GOT3 (cell line): ENCODE measurements at places on chromosomes 6 and 20.
A peak's percentile ranks its signal among the peaks of the same experiment; 100 is the strongest.

- DNase-seq = peak; percentile 9
Observed at GRCh38 chr6:79947191-79948186, at the start of gene ELOVL4. Gene ELOVL4, minus strand, starts transcription at chr6:79947553. Its CDS starts 274 bp downstream, at chr6:79947279.

- no peak for DNase-seq
Observed at GRCh38 chr6:124482071-124482491, 480.2 kb upstream of the RNF217 start.

GRCh38 chr6:168004945-168005344, 7.5 kb downstream of the KIF25 start:
- no peak for DNase-seq

DNA sequence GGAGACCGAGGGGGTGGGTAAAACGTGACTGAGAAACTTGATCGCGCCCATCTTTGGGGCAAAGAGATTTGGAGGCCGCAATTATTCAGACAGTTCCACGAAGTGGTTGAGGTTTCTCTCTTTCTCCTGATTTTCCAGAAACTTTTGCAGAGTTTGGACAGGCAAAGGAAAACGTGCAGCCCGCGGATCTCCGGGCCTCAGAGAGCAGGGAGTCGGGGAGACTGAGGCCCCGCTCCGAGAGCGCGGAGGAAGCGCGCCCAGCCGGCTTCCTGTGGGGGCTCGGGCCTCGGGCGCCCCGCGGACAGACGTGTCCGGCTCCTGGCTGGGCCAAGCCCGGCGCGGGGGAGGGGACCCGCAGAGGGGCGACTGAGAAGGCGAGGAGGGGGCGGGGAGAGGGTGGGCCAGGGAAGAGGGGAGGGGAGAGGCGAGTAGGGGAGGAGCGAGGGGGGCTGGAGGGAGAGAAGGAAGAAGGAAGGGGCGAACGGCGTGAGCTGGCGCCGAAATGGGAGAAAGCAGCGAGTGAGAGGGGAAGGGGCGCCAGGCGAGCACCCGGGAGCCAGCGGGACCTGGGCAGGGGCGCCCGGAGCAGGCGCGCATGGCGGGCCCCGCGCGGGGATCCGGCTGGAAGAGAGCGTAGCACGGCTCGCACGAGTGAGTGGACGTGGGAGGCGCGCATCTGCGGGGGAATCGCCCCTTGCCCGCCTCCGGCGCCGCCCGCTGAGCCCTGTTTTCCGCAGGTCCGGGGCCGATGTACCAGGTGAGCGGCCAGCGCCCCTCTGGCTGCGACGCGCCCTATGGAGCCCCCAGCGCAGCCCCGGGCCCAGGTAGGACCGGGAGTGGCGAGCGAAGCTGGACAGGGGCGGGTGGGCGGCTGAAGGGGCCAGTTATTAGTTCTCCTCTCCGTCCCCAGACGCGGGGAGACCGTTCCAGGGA, at the start of gene MDFI:
TSS of gene MDFI (plus strand) at position 467 of the 933 bp plus-strand sequence. CDS start at position 749, 282 bp downstream.
- DNase-seq = no peak

DNA sequence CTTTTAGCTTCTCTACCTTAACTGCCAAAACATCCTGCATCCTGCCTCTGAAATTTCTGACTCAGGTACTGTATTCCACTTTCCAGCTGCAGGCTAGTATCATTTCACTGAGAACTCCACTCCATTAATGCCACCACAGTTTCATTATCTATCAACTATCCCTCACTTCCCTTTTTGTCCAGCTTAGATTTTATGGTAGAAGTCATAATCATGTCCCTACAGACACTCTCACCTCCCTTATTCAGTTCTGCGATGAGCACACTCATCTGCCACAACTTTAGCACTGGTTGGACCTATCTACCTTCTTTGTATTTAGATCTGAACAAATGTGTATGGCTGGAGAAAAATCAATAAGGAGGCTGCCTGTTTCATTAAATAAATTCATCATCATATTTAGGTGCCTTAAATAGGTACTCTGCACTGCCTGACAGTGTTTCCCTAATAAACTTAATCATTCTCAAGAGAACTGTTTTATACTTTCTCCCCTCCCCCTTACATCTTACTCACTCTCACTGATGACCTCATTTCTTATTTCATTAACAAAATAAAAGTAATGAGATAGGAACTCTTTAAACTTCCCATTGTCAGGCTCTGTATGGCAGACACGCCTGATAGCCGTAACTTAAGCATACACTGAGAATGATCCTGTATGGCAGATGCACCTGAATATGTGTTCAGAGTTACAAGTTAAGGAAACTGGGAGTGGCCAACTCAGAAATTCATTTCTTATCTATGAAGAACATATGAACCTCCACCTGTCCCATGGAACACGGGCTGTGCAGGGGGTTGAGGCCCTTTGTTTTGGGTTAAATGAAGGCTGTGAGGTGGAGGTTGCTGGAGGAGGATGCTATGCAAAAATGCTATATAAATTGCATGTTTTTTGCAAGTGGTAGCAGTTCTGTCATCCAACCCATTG, 95.3 kb upstream of the MAN1A1 start:
- DNase-seq = no peak

GRCh38 chr6:139472351-139473015, 98.0 kb upstream of the CITED2 start:
- DNase-seq = no peak

DNA sequence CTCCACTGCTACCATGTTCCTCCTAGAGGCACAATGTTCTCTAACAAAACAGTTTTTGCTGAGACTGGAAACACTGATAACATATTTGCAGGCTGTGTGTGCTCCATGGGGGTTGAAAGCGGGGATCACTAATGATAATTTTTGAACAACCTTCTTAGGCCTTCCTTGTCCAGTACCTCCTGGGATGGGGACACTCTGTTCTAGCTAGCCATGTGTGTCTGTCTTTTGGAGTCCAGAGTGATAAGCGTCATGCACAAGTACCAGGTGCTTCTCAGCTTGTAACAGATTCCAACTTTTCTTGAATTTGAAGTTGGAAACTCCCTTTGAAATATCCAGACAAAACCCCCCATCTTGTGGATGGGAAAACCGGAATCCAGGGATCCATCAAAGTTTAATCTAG, 15.2 kb downstream of the PI3 start:
- no peak for DNase-seq

DNA sequence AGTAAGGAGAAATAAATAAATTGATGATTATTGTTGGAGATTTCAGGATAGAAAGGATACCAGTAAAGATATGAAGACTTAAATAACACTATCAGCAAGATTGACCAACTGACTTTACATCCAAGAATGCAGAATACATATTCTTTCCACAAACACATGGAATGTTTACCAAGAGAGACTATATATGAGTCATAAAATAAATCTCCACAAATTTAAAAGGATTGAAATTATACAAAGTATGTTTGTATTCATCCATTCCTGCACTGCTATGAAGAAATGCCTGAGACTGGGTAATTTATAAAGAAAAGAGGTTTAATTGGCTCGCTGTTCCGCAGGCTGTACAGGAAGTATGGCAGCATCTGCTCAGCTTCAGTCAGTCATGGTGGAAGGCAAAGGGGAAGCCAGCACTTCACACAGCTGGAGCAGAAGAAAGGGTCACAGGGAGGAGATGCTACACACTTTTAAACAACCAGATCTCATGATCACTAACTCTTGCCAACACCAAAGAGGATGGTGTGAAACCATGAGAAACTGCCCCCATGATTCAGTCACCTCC, 56.7 kb upstream of the TNFRSF21 start:
- no peak for DNase-seq

GRCh38 chr6:89522778-89523177, 89.8 kb downstream of the ANKRD6 start:
- DNase-seq = no peak

- no peak for DNase-seq
Observed at GRCh38 chr6:154112181-154112809, 73.3 kb downstream of the OPRM1 start.

- DNase-seq = no peak
Observed at GRCh38 chr6:136038531-136038930, 187.0 kb downstream of the PDE7B start.

GRCh38 chr6:91132461-91132860, 545.6 kb upstream of the MAP3K7 start:
- no peak for DNase-seq

DNA sequence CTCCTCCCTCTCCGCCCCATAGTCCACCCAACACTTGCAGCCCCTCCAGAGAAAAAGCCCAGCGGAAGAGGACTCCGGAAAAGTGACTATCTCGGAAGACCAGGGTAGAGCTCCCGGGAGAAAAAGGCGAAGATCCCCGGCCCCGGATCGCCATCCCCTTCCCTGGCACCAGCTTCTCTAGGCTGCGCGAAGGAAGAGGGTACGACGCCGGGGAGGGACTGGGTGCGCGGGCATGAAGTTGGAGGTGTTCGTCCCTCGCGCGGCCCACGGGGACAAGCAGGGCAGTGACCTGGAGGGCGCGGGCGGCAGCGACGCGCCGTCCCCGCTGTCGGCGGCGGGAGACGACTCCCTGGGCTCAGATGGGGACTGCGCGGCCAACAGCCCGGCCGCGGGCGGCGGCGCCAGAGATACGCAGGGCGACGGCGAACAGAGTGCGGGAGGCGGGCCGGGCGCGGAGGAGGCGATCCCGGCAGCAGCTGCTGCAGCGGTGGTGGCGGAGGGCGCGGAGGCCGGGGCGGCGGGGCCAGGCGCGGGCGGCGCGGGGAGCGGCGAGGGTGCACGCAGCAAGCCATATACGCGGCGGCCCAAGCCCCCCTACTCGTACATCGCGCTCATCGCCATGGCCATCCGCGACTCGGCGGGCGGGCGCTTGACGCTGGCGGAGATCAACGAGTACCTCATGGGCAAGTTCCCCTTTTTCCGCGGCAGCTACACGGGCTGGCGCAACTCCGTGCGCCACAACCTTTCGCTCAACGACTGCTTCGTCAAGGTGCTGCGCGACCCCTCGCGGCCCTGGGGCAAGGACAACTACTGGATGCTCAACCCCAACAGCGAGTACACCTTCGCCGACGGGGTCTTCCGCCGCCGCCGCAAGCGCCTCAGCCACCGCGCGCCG, 822 bp downstream of the FOXQ1 start:
- DNase-seq = no peak

DNA sequence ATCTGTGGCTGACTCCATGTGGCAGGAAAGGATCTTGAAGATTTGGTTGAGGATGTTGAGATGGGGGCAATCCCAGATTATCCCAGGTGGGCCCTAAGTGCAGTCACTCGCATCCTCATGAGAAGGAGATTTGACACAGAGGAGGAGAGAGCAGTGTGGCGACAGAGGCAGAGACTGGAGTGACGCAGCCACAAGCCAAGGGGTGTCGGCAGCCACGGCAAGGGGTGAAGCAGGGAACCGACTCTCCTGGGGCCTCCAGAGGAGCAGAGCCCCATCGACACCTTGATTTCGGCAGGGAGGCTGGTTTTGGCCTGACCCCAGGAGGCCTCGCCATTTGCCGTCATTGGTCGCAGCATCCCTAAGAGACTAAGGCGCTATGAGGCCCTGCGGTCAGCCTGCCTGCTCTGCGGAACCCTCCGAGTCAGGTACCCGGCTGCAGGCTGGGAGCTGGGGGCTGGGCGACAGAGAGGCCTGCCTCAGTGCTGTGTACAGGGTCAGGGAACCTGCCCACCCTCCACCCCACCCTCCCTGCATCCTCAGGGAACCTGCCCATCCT, 12.5 kb downstream of the EEF1A2 start:
- no peak for DNase-seq

- no peak for DNase-seq
Observed at GRCh38 chr6:15061180-15061641, 184.7 kb upstream of the JARID2 start.

- no peak for DNase-seq
Observed at GRCh38 chr20:1087311-1087905, 31.0 kb upstream of the PSMF1 start.

- no peak for DNase-seq
Observed at GRCh38 chr6:167116109-167116837, 6.6 kb upstream of the CCR6 start.

DNA sequence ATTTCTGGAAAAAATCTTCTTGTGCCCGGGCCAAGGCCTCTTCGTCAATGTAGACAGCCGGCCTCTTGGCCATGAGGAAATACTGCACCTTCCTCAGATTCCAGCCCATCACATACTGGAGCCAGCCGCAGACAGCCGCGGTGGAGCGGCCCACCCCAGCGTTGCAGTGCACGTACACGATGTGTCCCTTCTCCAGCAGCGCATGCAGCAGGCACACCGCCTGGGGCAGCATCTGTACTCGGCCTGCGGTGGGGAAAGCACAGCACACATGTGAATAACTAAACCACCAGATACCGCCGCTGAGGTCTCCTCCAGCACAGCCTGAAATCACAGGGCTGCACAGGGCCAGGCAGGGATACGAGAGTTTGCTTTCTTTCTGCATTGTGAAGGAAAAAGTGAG, 107.9 kb downstream of the EPM2A start:
- DNase-seq = no peak

DNA sequence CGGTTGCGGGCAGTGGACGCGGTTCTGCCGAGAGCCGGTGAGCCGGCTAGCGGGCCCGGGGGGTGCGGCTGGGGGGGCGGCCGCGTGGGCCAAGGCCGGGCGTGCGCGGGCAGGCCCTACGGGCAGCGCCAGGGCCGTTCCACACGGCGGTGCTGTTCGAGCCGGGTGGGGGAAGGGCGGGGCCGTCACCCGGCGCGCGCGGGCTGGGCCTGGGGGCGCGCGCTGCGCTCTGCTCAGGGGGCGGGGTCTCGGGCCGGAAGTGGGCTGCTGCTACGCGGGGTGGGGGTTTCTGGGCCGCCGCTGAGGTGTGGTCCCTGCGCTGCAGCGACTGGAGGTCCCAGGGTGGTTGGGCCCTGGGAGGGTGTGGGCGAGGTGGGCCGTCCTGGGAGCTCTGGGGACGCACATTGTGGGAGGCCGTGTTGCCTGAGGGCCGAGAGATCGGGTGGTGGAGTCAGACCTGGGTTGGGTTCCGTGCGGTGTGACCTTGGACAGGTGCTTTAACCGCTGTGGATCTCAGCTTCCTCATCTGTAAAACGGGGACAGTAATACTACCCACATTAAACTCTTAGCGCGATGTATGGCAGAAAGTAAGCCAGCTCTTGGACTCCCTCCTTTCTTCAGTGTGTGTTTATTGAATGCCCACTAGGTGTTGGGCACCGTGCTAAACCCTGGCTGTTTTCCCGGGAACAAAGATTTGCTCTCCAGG, 391 bp downstream of the MAPRE1 start:
- DNase-seq = no peak

DNA sequence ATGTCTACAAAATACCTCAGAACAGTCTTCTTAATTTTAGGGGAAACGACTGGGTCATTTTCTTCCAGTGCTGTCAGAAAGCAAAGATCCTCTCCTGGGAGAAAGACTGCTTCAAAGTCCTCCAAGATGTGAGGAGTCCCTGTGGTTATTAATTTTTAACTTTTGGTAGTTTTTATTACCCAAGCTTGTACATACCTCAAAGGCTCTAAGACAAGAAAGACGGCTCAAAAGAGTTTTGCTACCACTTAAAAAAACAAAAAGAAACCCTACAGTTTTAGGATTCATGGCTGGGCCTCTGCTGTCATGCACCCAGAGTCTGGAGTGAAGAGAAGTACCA, 56.1 kb upstream of the APCDD1L start:
- no peak for DNase-seq

DNA sequence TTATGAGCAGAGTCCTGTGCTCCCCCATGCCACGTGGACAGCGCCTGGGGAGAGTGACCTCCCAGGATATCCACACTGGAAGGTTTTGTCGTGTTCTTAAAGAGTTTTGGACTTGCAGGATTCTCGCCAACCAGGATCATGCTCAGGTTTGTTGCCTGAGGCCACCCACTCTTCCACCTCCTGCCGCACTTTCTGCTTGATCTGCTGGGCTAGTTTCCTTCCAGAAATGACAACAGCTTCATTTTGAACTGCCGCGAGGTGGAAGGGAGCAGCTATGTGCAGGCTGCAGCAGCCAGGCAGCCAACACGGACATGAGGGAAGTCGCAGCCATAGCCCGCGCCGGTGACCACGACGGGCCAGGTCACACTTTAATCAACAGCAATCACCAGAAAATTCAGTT, 27.7 kb upstream of the SEC63 start:
- DNase-seq = no peak
